ENCODE measurements at places on chromosomes 5 and 9. TPM values are rescaled to one million over a fixed set of nuclear protein-coding genes. Genes with fewer than 3 reads are reported as not detected.

VAV2 gene
- total RNA-seq = 9.0 TPM

DNA sequence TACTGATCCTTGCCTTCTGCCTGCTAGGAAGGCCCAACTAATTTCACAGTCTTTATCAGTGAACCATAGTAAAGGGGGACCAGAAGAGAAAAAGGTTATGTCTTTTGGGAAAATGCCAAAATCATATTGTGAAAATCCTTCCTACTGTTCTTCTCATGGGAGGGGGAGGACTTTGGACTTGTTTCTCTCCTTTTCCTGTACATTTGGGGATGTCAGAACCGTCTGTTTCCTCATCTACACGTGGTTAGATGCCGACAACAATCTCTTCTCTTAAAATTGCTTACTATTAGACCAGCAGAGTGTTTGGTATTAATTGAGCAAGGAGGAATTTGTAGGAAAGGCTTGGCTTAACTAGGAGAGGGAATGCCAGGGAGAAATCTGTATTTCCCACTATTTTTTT is 77.2 kb downstream of the TMC1 start:
- no peaks in the 10 kb centered on the region for H3K27me3 ChIP-seq
- no peaks in the 10 kb centered on the region for H3K36me3 ChIP-seq
- no peak for DNase-seq
- peaks cover 19% of the 10 kb centered on the region for H3K4me1 ChIP-seq
- no peak overlapping the region for H3K4me3 ChIP-seq
- H3K27ac ChIP-seq = no peak overlapping the region

- no peaks in the 10 kb centered on the region for H3K27me3 ChIP-seq
- H3K27ac ChIP-seq = no peak overlapping the region
- no peak for DNase-seq
- H3K4me1 ChIP-seq = no peaks in the 10 kb centered on the region
These were observed 246.1 kb downstream of the KIF4B start for GRCh38 chr5:155259648-155260047.

DNA sequence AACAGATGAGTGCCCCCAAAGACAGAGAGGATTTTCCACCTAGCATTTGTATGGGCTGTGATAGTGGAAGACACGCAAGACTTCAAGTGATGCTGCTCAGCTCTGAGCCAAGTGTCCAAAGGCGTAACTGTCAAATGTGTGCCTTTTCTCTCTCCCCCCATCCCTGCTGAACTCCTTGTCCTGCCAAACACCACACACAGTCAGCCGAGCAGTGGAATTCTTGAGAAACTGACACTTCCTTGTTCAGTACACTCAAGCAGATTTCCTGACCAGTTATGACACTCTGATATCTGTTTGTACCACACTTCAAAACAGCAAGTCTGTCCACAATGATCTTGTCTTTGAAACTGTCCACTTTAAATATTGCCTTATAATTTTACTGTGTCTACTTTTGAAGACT is 166.4 kb downstream of the PIK3R1 start:
- no peak overlapping the region for H3K4me3 ChIP-seq
- no peaks in the 10 kb centered on the region for H3K36me3 ChIP-seq
- peaks cover 4% of the 10 kb centered on the region for H3K4me1 ChIP-seq
- H3K27me3 ChIP-seq = no peaks in the 10 kb centered on the region

MED27 gene
- total RNA-seq = 21.4 TPM

DNA sequence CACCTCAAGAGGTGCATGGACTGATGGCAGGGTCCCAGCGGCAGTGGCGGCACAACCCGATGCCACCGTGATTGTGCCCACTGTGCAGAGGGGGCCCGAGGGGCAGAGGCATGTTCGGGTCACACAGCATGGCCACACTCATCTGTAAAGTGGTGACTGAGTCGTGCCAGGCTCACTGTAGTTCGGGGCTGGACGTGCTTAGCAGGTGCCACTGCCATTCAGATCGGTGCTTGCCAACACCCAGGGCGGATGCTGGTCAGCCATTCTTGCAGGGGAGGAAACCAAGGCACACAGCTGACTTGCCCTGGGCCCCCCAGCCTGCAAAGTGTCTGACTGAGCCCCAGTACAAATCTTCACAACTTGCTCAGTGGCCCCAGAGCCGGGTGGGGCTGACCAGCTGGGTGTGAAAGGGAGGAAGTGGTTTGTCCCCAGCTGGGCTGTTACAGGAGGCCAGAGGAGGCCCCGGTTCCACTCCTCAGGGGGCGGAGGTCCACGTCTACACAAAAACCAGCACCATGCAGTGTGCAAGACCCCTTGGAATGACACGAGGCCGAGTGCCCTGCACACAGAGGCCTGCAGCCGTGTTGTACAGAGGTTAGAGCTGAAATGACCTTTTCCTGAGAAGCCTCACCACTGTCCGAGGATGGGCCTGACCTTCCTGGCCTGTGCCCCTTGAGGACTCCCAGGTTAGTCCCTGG is 17.9 kb downstream of the FGD3 start:
- no peaks in the 10 kb centered on the region for H3K27me3 ChIP-seq
- DNase-seq = no peak
- H3K36me3 ChIP-seq = no peaks in the 10 kb centered on the region
- no peak overlapping the region for H3K27ac ChIP-seq
